ENCODE measurements at places on chromosomes 12 and 14. TPM values are rescaled to one million over a fixed set of nuclear protein-coding genes. Genes with fewer than 3 reads are reported as not detected.

Gene FGF6
- not detected for total RNA-seq

Gene KRT78
- not detected for total RNA-seq

Gene OR6C2
- total RNA-seq: not detected

Gene OR4K14
- not detected for total RNA-seq

Gene POTEG
- not detected for total RNA-seq

Gene PDE3A
- total RNA-seq: not detected

Gene CCDC175
- total RNA-seq: not detected

Gene IGF1
- 0.30 TPM for total RNA-seq

Gene TCL1B
- total RNA-seq: not detected

Gene CPNE6
- not detected for total RNA-seq

Gene MIP
- total RNA-seq: not detected

Gene OVCH1
- not detected for total RNA-seq
